Occipital lobe (tissue), 3 donors: ENCODE measurements at places on chromosomes 1 and 21.

DNA sequence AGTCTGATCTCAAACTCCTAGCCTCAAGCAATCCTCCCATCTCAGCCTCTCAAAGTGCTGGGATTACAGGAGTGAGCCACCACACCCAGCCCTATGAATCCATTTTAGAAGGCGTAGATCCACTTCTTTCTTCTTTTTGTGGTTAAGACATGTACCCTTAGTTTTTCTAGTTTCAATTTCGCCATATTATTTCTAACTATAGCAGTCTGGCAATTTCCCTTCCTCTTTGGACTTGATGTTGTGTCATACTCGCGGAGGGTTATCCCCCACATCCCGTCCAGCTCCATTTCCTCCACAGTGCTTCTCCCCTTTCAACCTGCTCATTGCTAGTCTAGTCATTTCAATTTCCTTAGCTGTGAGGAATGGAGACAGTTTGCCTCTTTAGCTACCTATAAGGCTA is 5.2 kb upstream of the LRRC8D start:
- DNase-seq = no peak

DNA sequence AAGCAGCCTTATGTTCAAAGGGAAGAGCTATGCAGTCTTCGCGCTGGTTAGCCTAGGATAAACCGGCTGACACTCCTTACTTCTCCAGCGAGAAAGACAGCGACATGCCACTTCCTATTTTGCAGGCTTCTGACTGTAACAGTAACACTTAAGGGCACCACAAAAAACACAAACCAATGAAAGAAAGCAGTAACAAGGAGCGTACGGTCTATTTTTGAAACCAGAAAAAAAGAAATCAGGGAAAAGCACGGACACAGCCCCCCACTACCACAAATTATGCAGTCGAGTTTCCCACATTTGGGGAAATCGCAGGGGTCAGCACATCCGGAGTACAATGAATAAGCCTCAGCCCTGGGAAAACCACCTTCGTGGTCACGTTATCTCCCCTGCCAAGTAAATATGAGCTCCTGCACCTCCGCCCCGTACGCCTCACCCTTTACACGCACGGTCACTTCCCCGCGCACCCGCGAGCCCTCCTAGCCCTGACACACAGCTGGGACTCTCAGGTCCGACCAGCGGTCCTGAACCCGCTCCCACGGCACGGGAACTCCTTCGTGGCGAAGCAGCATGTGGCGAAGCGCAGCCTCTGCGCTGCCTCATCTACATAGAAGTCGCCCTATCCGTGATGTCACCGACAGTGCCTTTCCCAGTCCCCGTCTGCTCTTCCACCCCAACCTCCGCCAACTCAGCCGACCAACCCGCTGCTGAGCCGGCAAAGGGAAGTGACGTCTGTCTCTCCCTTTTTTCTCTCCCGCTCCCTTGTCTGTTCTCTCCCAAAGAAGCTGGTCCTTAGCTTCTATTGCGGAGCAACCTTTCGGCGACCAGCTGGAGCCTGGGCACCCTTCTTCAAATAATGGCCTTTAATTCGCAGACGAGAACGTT is 40.9 kb upstream of the PPIAL4F start:
- DNase-seq = peak; percentile 90

GRCh38 chr1:21099034-21099868 is 77.4 kb downstream of the EIF4G3 start:
- no peak for DNase-seq

DNA sequence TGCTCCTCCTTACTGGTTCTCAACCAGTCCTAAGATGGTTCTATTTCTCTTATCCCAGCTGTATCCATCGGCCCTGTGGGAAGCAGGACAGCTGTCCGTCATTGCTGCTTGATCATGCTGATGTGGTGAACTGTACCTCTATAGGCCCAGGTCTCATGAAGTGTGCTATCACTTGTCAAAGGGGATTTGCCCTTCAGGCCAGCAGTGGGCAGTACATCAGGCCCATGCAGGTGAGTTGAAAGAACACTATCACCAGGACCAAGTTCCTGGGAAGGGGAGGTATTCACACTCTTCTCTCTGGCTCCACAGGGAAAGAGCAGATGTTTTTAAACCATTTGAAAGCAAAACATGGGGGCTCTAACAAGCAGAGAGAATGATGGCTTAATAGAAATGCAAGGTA is 302.6 kb downstream of the PAPPA2 start:
- DNase-seq = no peak

DNA sequence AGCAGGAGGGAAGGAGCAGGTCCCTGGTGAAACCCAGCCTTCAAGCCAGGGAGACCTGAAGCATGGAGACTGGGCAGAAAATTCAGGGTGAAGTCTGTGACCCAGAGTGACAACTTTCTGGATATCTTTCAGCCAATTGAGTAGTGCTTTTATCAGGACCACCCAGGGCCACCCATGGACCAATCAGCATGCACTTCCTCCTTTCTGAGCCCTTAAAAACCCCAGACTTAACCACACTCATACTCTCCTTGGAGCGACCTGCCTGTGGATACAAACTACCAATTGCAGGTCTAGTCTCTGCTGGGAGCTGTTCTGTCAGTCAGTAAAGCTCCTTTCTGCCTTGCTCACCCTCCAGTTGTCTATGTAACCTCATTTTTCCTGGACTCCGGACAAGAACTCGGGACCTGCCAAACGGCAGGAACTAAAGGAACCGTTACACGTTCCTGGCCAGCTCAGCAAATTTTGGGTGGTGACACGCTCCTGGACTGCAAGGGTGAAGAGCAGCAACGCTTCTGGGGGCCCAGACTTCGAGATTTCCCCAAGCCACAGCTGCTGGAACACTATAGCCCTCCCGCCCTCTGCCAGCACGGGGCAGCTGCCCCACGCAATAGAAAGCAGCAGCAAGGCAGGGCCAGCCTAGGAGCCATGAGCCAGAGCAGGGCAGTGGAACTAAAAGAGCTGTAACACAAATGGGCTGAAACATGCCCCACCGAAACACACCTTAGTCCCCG is 1183.4 kb downstream of the AMY1C start:
- no peak for DNase-seq

DNA sequence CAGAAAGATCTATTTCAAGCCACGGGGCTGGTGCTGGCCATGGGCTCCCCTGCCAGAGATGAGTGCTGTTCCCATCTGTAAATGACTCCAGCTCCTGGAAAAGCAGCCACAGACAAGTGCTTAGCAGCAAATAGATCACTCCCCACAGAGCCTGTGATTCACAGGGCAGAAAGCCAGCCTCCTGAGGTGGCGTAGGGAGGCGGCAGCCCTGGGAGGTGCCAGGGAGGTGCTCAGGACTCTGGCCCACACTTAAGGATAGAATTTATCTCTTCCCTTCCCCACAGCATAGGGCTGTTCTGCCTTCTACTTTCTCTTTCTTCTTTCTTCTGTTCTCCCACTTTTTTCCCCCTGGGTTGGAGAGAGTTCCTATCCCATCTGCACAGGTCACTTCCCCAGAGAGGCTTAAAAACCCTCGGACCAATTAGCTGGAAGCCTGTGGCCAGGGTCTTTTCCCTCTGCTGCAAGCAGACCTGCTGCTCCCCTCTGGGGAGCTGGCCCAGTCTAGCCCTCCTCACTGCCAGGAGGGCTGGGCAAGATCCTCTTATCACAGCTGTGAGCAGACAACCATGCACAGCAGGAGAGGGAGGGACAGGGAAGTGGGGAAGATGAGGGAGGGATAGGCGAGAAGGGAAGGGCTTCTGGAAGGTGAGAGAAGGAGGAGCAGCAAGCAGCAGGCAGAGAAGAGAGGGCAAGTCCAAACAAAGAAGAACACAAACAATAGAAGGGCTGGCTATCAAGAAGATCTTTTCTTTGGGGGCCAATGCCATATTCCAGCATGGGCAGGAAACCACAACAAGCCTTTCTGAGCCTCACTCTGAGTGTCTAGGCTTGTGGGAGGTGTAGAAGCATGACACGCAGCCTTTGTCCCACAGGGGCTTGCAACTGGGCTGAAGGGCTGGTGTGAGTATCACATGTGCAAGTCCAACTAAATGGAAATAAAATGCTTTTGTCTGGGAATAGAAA is 41.0 kb downstream of the KCND3 start:
- DNase-seq = peak; percentile 73

GRCh38 chr1:202982715-202983430 is 15.8 kb upstream of the CYB5R1 start:
- DNase-seq = no peak

DNA sequence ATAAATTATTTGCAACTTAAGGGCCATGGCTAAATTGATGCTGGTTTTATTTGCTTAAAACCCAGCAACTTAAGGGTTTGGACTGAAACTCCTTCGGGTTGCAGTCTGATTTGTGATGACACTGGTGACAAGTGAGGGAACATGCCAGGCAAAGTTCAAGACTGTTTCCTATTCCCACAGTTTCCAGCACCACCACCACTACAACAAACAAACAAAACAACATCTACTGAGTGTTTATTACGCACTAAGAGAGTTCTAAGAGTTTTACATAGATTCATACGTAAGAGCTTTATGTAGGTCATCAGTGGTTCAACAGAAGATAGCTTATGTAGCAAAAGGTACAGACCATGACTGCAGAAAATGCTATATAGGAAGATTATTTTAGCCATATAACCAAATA is 1582.1 kb downstream of the BRINP3 start:
- no peak for DNase-seq

DNA sequence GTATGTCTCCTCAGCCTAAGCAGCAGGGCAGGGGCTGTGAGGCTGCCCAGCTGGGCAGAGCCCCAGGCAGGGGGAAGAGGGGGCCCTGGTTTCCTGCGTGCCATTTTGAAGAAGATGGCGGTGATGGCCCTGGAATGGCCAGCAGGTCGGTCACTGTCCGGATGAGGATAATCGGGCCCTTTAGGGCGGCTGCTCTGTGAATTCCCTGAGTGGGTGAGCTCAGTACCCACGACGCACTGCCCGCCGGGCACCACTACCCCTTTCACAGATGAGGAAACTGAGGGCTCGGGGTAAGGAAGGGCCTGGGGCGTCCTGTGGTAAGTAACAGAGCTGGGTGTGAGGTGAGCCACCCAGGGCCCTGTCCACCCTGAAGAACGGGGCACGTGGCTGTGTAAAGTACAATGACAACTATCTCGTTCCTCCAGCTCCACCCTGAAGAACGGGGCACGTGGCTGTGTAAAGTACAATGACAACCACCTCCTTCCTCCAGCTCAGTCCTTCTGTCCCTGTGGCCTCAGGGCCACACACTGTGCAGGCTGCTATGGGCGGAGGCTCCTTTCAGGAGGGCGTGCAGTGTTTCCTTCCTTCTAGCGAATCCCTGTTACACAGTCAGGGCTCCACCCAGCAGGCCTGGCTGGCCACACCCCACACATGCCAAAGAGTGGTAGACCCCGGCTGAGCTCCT is 23.2 kb downstream of the ITGB2 start:
- no peak for DNase-seq

- no peak for DNase-seq
These were observed 4.2 kb downstream of the SPSB1 start for GRCh38 chr1:9296850-9297249.

DNA sequence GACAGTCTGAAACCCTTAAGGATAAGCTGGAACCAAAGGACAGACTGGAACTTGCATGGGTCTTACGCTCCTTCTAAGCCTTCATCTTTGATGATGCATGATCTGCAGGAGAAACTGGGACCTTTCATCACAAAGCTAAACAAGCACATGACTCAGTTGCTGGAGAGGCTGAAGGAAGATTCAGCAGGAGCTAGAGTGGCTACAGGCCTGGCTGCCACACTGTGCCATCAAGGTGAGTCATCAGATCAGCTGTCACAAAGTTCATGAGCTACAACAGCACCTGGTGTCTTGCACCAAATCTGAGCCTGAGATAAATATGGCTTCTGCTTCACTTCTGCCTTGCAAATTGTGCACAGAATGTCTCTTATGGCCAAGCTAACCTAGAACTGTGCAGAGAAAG is 95.5 kb upstream of the MARK1 start:
- DNase-seq = no peak

DNA sequence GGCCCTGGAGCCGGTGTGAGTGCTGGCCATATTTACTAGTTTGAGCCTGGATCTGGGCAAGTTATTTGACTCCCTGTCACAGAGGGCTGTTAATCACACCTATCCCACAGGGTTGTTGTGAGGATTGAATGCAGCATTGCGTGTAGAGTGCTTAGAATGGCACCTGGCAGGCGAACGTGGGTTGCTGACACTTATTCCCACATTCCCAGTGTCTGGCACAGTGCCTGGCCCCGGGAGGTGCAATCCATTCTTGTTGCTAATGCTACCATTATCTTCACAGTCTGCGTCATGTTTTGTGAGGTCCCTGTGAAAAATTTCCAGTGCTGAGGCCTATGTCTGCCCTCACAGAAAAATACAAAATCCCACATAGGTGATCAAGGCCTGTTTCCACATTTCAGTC is 66.1 kb downstream of the CD2 start:
- DNase-seq = peak; percentile 17

DNA sequence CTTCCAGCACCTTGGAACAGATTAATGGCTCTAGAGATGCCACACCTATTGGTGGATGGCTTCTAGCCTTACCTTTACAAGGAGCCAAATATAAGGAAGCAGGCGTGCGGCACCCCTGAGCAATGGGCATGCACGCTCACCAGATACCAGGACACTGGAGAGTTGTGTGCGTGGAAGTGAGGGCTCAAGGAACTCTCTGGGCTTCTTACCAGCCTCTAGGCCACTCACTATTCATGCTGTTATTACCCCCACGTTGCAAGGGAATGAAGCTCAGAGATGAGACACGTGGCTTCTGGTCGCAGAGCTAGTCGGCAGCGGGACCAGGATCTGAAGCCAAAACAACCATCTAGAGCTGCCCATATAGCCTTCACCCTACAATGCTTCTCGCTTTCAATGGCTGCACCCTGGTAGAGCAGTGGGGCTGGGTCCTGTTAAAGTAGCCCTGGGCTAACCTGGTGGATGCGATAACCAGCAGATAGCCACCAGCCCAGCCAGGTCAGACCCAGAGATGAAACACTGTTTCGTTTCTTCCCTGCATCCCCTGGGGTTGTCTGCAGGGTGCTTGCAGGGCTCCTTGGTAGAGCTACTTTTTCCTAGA is 396.4 kb upstream of the VAMP3 start:
- no peak for DNase-seq

- no peak for DNase-seq
These were observed 28.7 kb downstream of the KCNN3 start for GRCh38 chr1:154841384-154841783.

- DNase-seq = no peak
These were observed 44.0 kb downstream of the EVA1C start for GRCh38 chr21:32456497-32456918.

GRCh38 chr1:40770296-40771070 is 13.1 kb upstream of the KCNQ4 start:
- DNase-seq = no peak

DNA sequence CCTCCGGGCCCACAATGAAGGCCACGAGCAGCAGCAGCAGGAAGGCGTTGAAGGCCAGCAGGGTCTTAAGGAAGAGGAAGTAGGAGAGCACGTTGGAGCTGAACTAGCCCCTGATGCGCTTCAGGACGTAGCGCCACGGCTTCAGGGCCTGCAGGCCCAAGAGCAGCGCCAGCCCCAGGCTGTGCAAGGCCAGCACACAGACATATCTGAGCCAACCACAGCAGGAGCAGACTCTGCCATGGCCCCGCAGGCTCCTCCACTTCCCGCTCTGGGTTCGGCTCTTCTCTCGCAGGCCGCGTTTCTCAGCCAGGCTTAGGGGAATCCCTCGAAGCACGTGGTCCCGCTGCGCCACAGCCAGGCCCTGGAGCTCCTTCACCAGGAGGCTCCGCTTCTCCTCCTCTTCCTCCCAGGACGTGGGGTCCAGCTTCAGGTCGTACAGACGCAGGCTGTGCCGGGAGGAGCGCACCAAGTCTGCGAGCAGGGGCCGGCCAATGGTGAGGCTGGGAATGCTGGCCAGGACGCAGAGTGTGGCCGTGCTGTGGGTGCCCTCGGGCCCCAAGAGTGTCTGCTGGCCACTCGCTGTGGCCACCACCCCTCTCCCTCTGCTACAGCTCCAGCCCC is 41.7 kb downstream of the ZNF691 start:
- no peak for DNase-seq
